ENCODE measurements at places on chromosomes 3 and 15.

DNA sequence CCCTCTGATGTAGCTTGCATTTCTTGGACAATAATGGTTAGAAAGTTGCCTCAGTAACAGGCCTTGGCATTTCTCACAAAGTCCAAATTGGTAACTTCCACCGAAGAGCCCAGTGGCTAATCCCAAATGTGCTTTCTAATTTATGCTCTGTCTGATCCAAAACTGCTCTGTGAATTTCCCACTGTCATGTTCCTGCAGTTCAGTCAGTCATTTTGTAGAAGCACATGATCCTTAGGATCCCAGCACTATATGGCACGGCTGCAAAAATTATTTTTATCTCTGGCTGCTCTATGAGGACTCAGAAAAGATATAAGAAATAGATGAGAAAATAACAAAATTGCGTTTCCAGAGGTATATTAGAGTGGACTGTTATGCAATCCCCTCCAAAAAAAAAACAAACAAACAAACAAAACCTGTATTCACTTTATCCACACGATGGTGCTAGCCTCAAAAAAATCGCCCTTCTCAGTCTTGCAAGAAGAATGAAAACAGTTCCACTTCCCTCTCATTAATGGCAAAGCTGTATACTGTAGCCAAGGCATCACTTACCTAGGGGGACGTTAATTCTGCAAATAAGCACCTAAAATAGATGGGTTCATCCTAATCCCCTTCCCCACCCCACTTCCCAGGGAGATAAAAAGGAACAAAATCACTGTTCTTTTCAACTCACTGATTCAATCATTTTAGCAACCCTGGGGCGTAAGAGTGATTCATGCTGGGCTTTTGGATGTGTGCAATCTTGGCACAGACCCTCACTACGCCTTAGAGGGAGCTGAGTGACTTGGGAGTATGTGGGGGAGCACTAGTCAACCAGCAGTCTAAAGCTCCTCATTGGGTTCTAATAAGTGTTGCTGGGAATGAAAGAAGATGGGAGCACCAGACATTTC is 61.3 kb downstream of the TMCO5A start:
- DNase-seq: no peak

- no peak for DNase-seq
Observed at GRCh38 chr3:144915202-144915601, 943.6 kb downstream of the DIPK2A start.

GRCh38 chr3:108488631-108489030 is 21.8 kb downstream of the MYH15 start:
- DNase-seq: no peak

DNA sequence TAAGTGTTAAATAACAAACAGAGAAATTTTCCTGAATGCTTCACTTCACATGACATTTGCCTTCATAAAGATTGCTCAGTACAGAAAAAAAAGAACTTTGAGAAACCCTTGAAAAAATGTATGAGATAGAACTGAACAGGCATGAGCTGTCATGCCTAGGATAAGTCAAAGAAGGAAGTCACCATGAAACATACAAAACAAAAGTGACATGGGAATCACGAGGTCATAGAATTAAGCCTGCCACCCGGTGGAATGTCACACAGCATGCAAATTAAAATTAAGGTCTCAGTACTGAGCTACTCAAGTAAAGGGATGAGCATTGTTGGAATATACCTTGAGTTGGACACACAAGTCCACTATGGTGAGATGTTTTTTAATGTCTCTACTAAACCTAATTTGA is 652.5 kb upstream of the NECTIN3 start:
- DNase-seq: no peak

DNA sequence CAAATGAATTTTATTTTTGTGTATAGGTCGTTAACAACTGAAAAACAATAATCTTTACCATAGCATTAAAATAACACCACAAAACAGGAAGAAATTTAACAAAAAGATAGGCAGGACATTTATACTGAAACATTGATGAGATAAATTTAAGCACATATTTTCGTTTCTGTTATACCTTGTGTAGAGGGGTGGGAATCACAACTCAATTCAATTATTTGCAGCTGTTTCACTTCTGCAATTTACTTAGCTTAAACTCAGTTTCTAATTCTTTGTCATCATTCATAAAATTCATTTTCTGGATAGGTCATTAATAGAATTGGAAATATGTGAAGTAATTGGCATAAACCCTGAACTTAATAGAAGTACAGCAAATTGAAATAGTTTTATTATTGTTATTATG is 42.3 kb downstream of the TP63 start:
- DNase-seq: no peak

- DNase-seq: no peak
Observed at GRCh38 chr15:69660114-69660513, 207.5 kb downstream of the RPLP1 start.

DNA sequence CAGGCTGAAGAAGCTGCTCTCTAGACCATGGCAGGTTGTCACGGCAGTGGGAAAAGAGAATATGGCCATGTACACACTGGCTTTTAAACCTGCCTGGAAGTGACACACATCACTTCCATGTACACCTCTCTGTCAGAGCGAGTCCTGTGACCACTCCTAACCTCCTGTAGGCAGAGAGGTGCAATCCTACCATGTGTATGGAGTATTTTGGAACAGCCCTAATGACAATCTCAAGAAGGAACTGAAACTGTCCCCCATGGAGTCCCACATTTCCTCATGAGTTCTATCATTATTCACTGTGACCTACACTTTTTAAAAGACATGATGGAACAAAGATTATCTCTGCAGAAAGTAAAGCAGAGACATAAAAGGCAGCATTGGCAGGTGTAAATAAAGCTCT is 153.4 kb upstream of the PFN2 start:
- no peak for DNase-seq

- DNase-seq: no peak
Observed at GRCh38 chr3:8597219-8597853, 47.3 kb downstream of the SSUH2 start.

DNA sequence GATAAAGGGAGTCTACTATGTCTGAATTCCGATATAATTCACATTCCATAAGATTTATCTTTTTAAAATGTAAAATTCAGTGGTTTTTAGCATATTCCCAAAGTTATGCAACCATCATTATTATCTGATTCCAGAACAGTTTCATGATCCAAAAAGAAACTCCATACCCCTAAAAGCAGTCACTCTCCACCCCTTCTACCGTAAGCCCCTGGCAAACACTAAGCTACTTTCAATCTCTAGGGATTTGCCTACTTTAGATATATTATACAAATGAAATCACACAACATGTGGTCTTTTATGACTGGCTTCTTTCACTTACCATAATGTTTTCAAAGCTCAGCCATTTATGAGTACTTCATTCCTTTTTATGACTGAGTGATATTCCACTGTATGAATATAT is 65.6 kb downstream of the TMEM212 start:
- DNase-seq: no peak

DNA sequence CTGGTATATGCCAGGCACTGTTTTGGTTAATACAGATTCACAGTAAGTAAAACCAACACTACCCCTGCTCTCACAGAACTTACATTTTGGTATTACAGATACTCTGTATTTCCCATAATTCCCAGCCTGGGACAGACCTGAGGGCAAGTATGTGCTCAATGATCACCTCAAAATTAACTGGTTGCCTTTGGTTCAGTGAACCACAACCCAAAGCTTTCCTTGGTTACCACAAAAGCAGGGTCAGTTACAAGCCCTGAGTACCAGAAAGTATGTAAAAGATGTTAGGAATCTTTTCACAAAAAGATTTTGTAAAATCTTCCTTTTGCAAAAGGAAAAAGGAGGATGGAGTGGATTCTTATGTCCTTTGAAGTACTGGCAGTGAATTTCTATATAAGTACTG is 72.2 kb upstream of the GUCA1C start:
- no peak for DNase-seq

DNA sequence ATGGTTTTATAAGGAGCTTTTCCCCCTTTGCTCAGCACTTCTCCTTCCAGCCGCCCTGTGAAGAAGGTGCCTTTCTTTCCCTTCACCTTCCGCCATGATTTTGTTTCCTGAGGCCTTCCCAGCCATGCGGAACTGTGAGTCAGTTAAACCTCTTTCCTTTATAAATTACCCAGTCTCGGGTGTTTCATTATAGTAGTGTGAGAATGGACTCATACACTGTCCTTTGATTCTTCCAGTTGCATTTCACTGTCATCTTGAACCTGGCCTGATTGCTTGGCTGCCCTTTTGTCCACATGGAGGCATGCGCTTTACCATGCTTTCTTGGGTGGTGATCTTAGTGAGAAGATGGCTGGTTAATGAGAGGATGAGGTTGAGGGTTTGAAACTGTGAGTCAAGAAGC is 23.2 kb downstream of the USP13 start:
- DNase-seq: no peak

- DNase-seq: no peak
Observed at GRCh38 chr15:70855764-70856163, 1.8 kb upstream of the LARP6 start.

DNA sequence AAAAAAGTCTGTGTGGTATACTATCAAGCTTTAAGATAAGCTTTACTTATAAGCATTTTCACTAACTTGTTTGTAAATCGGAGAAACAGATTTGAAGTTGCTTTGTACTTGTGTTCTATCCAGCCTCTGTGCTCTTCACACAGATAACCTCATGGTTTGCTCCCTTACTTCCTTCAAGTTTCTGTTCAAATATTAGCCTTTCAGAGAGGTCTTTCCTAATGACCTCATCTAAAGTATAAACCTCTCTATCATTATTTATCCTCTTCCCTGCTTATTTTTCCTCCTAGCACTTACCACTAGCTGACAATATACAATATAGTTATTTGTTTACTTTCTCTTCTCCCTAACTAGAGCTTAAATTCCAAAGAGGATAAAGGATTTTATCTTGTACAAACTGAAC is 180.0 kb downstream of the CBLB start:
- no peak for DNase-seq

- DNase-seq: no peak
Observed at GRCh38 chr15:38374556-38374955, 79.4 kb upstream of the FAM98B start.

DNA sequence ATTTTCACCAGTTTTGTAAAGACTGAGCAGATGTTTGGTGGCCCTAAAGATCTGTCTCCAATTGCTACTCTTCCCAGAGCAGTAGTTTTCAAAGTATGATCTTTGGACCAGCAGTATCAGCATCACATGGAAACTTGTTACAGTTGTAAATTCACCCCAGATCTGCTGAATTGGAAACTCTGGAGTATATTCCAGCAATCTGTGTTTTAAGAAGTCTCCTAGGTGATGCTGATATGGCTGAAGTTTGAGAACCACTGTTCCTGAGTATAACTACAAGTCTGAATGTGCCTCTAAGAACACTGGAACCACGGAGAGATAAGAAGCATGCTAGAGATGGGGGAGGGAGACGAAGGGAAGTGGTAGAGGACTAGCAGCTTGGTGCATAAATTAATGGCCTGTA is 45.7 kb downstream of the NUDT16 start:
- no peak for DNase-seq

- DNase-seq: no peak
Observed at GRCh38 chr15:73397461-73397860, 28.7 kb upstream of the HCN4 start.

DNA sequence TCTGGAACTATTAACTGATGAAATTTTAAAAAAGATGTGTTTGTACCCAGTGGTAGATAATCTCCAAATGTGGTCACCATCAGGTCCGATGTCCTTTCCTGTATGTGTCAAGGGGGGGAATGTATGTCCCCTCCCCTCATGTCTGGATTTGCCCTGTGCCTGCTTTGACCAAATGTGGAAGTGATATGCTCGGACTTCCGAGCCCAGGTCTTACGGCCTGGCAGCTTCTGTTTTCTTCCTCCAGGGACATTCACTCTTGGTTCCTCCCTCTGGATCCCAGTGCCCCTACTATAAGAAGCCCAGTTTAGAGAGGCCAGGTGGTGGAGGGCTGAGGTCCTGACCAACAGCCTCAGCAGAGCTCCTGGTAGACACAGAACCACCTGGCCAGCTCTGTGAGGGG is 75.5 kb downstream of the CCR1 start:
- DNase-seq: no peak

DNA sequence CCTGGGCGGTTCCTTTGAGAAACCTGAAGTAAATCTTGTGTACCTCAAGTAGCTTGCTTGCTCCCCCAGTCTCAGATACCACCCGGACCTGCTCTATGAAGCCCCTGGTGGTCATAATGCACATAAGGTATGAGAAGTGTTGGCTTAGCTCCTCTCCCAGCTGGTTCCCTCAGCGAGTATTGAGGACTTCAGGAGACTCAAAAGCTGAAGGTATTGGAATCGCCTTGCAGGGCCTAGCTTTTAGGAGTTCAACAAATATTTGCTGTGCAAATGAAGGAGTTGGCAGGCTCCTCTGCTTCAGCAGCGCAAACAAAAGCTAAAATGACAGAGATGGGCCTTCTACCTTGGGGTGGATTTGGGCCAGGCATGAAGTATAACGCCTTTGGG is 1.7 kb downstream of the CMTM8 start:
- DNase-seq: peak; percentile 24

DNA sequence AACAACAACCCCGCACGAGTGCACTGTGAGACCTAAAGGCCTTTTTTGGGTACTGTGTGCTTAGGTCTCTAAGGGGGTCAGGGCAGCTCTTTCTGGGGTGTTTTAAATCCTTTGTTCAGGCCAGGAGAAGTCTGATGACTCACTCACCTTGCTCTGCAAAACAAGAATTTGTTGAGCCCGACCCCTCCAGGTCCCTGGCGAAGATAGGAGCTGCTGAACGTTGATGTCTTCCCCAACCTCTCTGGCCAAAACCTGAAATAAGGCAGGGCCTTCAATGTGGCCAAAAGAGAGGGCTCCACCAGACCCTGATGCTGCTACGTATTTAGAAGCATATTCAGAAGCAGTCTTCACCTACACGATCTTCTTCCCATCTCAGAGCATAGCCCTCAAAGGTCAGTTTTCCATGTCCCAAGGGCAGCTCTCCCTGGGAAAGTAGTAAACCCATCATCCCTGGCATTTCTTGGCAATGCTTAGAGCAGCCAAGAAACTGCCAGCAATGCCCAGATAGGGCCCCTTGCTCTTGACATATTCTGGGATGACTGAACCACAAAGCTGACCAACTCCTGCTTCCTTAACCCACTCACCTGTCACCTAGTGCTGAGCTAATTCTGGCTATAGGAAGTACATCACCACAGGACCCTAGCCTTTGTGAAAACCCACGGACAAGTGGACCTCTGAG is 27.1 kb downstream of the CCDC13 start:
- DNase-seq: no peak

DNA sequence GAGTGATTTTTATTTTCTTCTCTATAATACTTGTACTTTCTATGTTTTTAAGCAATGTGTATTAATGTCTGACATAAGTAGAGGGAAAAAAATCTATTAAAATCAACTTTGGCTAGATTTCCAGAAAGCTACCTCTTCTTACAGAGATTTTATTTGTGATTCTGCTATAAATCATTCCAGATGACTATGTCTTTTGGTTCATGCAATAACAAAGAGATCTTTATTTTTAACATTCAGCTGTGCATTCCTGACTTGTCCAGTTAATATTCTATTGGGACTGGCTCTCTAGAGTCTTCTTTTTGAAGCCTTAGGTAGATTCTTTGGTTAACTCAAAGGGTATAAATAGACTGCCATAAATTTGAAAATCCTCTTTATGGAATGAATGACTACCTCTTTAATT is 74.3 kb upstream of the ARPP21 start:
- no peak for DNase-seq

DNA sequence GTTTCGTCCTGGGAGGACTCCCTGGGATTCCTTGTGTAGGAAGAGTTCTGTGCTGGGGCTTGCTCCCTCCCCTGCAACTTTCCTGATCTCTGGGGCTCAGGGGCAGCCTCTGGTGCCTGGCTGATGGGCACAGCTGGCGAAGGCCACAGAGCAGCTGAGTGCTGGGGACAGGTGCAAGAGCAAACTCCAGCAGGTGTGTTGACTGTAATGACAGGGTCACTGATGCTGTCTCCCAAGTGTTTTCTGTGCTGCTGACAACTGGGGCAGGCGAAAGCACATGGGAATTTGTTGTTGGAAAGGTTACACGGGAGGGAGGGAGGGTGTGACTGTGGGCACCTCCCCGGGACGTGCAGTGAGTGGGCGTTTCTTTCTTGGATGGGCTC is 21.6 kb downstream of the CPN2 start:
- no peak for DNase-seq
